ENCODE measurements at places on chromosomes 3 and 15.

- no peak for DNase-seq
Observed at GRCh38 chr15:72887376-72887775, 103.8 kb upstream of the ADPGK start.

- no peak for DNase-seq
Observed at GRCh38 chr3:52454250-52454937, 553 bp upstream of the TNNC1 start.

GRCh38 chr3:128503164-128503651 is 10.2 kb upstream of the GATA2 start:
- DNase-seq, result no peak

- DNase-seq, result no peak
Observed at GRCh38 chr3:98801043-98801747, 38.1 kb downstream of the ST3GAL6 start.

GRCh38 chr15:94231723-94232468 is 535 bp downstream of the MCTP2 start:
- no peak for DNase-seq

GRCh38 chr3:117084739-117085270 is 375.2 kb downstream of the TUSC7 start:
- no peak for DNase-seq

DNA sequence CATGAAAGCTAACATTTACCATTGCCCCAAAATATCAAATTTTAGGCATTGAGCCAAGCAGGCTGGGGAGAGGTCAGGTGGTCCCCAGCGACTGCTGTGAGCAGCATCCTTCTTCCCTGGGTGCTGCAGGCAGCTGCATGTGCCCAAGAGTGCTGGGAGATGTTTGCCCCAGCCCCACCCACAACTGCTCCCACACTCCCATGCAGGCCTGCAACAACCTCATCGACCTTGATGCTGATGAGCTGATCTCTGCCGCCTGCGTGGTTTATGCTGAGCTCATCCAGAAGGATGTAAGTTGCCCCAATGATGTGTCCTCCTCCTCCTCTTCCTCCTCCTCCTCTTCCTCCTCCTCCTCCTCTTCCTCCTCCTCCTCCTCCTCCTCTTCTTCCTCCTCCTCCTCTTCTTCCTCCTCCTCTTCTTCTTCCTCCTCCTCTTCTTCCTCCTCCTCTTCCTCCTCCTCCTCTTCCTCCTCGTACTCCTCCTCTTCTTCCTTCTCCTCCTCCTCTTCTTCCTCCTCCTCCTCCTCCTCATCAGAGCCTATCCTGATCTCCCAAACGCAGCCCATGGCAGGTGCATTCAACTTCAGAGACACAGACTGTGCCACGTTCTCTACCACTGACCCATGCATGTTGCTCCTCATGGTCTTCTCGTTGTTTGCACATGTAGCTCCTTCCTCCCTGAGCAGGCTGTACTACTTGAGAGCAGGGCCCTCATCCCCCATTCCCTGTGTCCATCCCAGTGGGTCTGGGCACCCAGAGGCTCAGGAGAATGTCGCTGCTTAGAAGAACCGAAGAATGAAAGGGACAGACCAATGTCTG is 15.1 kb downstream of the TBC1D21 start:
- no peak for DNase-seq

- DNase-seq, result no peak
Observed at GRCh38 chr3:123289391-123290106, 87.8 kb downstream of the SEC22A start.

Measured in SHP77 (cell line).